ENCODE measurements at places on chromosomes 2 and 18.

DNA sequence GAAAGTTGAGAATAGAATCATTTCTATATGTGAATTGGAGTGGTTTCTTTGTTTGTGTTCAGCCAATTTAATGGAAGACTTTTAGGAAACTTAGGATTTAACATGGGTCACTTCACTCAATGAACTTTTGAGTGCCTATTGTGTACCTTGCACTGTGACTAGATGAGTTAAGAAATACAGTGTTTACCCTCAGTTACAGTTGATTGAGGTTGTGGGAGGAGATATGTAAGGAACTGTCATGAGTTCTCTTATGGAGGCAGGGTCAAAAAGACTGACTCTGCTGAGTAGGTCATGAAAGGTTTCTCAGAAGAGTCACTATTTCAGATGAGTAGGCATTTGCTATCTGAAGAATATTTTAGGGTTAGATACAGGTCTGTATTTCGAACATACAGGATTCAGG is 98.6 kb downstream of the RAB3GAP1 start:
- no peak for DNase-seq

GRCh38 chr2:153451611-153452010 is 27.0 kb downstream of the RPRM start:
- no peak for DNase-seq

- DNase-seq, result peak; percentile 97
These were observed 448.9 kb upstream of the SLC14A2 start for GRCh38 chr18:45166341-45166835.

DNA sequence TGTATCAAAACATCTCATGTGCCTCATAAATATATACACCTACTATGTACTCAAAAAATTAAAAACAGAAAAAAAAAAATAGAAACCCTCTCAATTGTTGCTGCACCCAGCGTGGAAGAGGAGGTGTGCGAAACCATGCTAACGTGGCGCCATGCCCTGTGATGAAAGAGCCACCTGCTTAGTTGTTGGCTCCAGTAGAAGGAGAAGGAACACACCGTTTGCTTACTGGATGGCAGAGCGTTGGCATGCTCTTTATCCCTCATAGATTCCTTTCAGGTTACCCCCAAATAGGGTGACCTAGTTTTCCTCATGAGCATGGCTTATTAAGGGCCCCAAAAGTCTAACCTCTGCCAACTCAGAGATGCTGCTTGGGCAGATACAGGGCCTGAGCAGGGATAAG is 332.1 kb downstream of the AGAP1 start:
- no peak for DNase-seq

GRCh38 chr2:223214394-223215253 is 162.6 kb downstream of the KCNE4 start:
- no peak for DNase-seq

DNA sequence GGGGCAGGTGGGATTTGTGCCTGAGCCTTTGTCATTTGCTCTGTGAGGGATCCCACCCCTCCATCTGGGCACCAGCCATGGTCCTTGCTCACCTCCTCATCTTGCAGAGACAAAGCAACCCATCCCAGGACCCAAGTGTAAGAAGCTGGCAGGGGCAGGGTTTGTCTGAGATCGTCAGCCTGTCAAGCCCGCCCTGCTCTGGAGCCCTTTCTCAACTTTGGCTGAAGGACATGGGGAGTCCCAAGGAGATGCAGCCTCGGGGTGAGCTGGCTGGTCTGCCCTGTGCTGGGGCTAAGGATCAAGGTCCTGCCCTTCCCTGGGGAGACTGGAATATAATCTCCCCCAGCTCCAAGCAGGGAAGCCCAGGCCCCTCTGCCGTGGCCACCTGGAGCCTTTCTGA is 86.0 kb downstream of the CAPN13 start:
- DNase-seq, result no peak

- no peak for DNase-seq
These were observed 1.4 kb downstream of the HTR2B start for GRCh38 chr2:231123362-231123898.

- DNase-seq, result no peak
These were observed 212.5 kb downstream of the SETBP1 start for GRCh38 chr18:44893045-44893706.

- DNase-seq, result peak; percentile 65
These were observed 67.7 kb upstream of the L3MBTL4 start for GRCh38 chr18:6482198-6482977.

GRCh38 chr18:374721-375168 is 106.9 kb upstream of the THOC1 start:
- no peak for DNase-seq

- no peak for DNase-seq
These were observed 3.8 kb downstream of the MRPL30 start for GRCh38 chr2:99184811-99185210.

- DNase-seq, result peak; percentile 41
These were observed 107.4 kb downstream of the CPO start for GRCh38 chr2:207046724-207047123.

- DNase-seq, result peak; percentile 1
These were observed 50.6 kb upstream of the OSR1 start for GRCh38 chr2:19409046-19409445.

- no peak for DNase-seq
These were observed 102.9 kb upstream of the TGFA start for GRCh38 chr2:70656421-70657010.

DNA sequence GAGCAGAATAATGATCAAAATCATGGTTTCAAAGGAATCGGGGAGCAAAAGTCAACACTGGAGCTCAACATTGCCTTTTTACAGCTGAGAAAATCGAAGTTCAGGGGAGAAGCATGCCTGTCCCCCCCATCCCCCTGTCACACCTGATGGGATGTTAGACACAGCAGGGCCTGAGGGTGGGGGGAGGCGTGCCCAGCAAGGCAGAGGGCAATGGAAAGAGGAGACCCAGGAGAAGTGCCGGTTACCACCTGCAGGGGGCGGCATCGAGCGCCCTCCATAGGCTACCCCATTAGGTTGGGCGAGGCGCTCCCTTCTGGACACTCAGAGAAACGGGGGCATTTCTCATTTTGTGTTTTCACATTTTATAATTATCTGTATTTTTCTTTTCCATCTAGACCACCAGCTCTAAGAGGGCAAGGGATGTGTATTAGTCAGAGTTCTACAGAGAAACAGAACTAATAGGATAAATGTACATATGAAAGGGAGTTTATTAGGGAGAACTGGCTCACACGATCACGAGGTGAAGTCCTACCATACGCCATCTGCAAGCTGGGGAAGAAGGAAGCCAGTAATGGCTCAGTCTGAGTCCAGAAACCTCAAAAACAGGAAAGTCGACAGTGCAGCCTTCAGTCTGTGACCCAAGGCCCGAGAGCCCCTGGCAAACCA is 271.3 kb downstream of the LRATD1 start:
- DNase-seq, result peak; percentile 74

GRCh38 chr2:85796046-85796340 is 42.2 kb downstream of the ATOH8 start:
- no peak for DNase-seq

DNA sequence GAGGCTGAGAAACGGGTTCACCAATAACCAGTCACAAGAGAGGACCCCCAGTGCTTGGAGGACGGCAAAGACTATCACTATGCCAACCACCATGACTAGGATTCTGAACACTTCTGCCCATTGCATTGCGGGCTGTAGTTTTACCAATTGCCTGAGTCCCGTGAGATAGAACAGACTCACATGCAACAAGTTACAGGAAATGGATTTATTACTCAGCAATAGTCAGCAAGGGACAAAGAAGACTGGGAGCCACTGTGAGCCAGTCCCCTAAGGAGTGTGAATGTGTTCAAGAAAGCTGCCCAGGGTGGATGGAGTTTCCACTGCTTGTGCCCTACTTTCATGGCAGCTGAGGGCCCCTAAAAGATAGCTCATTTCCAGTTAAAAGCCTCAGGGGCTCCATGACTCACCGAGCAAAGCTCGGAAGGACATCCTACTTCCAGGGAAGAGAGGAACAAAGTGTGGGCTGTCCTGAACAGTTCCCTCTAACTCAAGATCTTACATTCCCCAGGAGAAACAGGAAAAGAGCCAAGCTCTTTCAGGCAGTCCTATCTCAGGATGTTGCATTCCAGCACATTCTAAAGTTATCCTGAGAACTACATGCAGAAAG is 54.4 kb downstream of the SLC4A3 start:
- peak; percentile 51 for DNase-seq

GRCh38 chr2:102033031-102033749 is 41.4 kb downstream of the IL1R2 start:
- DNase-seq, result peak; percentile 77

- DNase-seq, result peak; percentile 25
These were observed 3.0 kb downstream of the WDR75 start for GRCh38 chr2:189444322-189444721.

- DNase-seq, result no peak
These were observed 91.6 kb downstream of the ZNF407 start for GRCh38 chr18:74689251-74689650.

- DNase-seq, result peak; percentile 76
These were observed 52.0 kb upstream of the CALCRL start for GRCh38 chr2:187499941-187500532.

- no peak for DNase-seq
These were observed 72.8 kb downstream of the EDAR start for GRCh38 chr2:108916122-108916795.

DNA sequence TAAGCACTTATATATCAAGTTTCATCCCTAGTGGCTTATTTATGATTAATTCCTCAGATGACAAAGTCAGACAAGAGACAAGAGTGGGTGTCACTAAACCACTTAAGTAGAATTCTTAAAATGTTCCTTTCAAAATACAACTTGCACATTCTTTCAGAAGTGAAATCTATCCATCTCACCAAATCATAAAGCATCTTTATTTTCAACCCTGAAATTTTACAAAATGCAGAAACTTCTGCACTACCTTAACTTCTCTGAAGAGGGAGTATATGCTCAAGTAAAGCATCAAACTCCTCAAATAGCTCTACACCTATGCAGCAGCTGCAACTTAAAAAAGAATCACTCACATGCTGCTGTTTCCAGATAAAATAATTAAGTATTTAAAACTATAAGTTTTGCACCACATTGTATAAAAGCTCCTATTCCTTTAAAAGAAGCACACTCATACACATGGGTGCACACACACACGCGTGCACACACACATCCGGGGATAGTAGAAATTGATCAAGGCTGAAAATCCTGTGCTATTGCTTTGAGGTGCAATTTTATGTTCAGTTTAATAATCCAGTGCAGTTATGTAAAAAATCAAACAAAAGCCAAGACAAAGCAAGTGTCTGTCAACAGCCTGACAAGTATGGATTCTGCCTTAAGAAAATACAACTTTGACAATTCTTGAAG is 244.5 kb downstream of the TCF4 start:
- DNase-seq, result peak; percentile 25

DNA sequence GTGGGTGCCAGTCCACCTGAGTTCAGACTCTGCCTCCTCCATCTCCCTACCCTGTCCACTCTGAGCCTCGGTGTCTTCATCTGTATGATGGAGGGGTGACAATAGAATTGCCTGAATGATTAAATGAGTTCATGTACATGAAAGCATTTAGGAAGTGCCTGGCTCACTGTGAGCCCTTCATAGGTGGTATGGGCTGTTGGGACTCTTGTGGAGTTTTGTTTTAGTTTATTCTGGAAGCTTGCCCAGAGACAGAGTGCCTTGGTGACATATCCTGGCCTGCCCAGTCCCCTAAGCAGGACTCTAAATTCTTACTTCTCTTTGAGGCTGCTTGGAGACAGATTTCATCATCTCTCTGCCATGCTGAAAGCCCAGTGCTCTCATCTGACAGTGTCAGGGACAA is 24.5 kb upstream of the GIGYF2 start:
- no peak for DNase-seq
